ENCODE measurements at places on chromosomes 2 and 18.

GRCh38 chr2:240149943-240150784 lies 9.7 kb upstream of the OTOS start:
- no peak for DNase-seq

- peak; percentile 21 for DNase-seq
Measured at GRCh38 chr2:226123300-226123699, 676.3 kb downstream of the IRS1 start.

DNA sequence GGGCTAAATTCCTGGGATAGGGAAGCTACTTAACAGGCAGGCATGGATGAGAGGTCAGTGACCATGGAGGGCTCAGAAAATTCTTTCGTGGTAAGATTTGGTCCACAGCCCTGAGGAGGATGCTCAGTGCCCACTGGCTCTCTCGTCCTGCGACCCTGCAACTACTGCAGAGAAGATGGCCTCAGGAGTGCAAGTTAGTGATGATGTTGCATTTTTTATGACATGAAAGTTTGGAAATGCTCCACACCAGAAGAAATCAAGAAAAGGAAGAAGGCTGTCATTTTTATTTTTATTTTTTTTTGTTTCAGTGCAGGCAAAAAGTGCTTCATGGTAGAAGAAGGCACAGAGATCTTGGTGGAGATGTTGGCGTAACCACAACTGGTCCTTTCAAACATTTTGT lies 238.6 kb upstream of the PARD3B start:
- no peak for DNase-seq

DNA sequence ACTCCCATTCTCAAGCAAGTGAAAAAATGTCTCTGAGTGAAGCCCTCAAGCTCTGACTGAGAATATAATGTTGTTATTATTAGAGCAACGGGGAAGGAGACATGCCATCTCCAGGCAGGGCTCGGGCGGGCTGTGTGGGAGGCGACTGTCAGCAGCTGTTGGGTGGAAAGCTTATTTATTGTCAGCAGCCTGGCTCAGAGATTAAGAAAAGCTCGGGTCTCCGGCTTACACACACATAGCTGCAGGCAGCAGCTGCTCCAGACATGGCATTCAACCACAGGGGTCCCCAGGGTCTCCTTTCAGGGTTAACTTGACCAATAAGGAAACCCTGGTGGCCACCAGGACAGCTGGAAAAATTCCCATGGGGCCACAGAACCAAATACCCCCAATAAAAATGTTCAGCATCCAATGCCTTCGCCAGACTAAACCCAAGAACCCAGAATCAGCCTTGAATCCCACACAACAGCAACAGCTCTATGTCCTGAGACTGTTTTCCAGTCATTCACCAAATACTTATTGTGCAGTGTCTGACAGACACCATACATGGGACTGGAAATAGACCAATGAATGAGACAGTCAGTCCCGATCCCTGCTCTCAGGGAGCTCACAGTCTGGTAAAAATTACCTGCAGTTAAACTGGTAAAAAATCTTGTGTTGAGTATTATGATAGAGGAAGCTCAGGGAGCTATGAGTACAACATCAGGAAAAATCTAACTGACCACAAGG lies 70.5 kb upstream of the RTN4 start:
- no peak for DNase-seq

- DNase-seq, result no peak
Measured at GRCh38 chr2:229089776-229090175, 181.3 kb downstream of the PID1 start.

GRCh38 chr18:63155910-63156773 lies 163.4 kb downstream of the BCL2 start:
- no peak for DNase-seq

- no peak for DNase-seq
Measured at GRCh38 chr2:45506756-45507155, 104.3 kb downstream of the SRBD1 start.

DNA sequence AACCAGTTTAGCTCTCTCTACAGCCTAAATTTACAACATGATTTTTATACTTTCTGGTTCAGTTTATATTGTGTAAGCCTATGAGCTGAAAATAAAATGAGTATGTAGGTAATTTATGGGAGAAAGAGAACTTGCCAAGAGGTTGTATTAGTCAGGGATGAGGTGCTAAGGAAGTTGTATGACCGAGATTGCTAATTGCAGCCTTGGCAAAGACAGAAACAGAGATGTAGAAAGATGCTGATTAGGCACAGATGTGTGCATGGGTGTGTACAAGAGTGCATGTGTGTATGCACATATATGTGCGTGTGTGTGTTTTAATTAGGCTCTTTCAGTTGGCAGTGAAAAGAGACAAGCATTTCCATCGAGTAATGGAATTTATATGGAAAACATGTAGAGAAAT lies 213.9 kb downstream of the FBXO15 start:
- no peak for DNase-seq

DNA sequence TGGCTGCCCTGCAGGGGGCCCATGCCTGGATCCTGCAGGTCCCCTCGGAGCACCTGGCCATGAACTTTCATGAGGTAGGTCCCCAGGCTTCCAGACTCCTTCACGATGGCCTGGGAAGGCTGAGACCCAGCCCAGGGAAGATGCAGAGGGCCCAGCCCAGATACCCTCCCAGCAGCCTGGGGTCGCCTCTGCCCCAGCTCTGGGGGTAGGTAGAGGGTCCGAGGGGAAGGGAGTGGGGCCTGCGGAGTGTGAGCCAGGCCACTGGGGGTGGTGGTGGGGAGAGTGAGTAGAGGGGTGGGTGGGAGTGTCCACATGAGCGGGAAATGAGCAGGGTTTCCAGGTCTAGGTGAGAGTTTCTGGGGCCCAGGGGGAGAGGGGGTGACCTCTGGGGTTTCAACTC lies 1.2 kb upstream of the CHRND start:
- DNase-seq, result no peak

- no peak for DNase-seq
Measured at GRCh38 chr18:37249171-37249886, 316.3 kb downstream of the CELF4 start.

- no peak for DNase-seq
Measured at GRCh38 chr18:37805773-37806404, 240.3 kb upstream of the CELF4 start.

- peak; percentile 22 for DNase-seq
Measured at GRCh38 chr2:86372641-86373502, 35.4 kb upstream of the REEP1 start.

GRCh38 chr18:32373995-32374394 lies 96.7 kb downstream of the GAREM1 start:
- DNase-seq, result no peak

GRCh38 chr2:177078416-177078815 lies 134.2 kb upstream of the HNRNPA3 start:
- DNase-seq, result no peak

- no peak for DNase-seq
Measured at GRCh38 chr18:24112464-24112863, 26.4 kb upstream of the CABYR start.

DNA sequence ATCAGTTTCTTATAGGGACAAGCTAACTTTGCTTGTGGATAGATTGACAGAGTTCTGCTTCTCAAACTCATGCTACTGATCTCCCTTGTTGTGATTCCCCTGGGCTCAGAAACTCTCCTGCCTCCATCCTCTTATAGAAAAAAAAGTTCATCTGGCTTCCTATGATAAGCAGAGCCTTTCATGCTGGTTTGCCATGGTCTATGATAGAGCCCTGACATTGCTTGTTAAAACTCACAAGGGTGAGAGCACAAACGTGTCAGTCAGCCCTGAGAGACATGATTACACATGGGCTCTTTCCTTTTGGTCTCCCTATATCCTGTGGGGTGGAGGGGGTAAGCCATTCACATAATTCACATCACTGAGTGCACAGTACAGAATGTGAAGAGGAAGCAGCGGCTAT lies 121.8 kb downstream of the TDRD15 start:
- DNase-seq, result no peak

- no peak for DNase-seq
Measured at GRCh38 chr2:181607629-181608590, 49.0 kb downstream of the CERKL start.

GRCh38 chr2:17661460-17661859 lies 92.2 kb downstream of the SMC6 start:
- DNase-seq, result no peak

- no peak for DNase-seq
Measured at GRCh38 chr18:64258111-64258650, 109.3 kb upstream of the LINC00305 start.

DNA sequence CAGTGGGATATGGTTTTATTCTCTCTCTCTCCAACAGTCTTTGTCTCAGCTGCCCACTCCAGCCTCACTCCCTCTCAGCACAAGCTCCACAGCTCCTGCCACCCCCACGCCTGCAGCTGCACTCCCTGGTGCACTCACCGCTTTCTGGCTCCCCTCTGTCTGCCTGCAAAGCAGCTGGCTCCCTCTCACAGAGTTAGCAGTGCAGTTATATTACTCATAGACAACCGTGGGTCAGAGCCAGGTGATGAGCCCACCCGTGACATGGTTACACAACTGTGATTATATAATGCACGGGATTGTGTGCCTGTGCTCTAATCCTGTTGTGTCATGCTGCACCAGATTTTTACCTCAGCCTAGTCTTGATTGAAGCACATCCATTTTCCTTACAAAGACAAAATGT lies 276.9 kb upstream of the CHAC2 start:
- no peak for DNase-seq

DNA sequence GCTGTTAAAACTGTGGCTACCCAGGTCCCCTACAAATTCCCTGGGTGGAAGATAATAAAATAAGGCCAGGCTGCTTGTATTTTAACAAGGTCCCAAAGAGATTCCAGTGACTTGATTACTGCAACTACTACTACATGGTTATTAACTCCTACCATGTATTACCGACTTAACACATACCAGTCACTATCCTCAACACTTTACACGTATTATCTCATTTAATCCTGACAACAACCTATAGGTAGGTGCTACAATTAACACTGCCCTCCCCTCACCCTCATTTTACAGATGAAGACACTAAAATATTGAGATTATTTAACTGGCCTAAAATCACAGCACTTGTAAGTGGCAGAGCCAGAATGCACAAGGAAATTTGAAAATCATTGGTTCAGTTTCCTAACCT lies 5.4 kb downstream of the CLASP1 start:
- no peak for DNase-seq
